ENCODE measurements at places on chromosomes 3 and 15.

DNA sequence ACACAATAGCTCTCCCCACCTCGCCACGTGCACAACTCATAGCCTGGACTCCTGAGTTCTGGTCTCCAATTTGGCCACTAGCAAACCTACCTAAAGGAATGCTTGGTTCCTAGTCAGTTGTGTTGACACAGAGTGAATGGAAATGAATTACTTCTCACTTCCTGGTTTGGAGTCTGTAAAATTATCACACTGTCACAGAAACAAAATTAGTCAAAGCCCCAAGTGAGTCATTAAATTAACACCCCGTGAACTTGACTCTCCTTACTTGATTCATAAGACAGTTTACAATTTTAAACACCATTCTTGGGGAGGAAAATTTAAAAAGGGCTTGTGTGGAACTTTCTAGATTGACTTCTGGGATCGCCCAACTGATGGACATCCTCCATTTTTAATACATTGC, 276.2 kb upstream of the CTNNB1 start:
- DNase-seq: no peak

DNA sequence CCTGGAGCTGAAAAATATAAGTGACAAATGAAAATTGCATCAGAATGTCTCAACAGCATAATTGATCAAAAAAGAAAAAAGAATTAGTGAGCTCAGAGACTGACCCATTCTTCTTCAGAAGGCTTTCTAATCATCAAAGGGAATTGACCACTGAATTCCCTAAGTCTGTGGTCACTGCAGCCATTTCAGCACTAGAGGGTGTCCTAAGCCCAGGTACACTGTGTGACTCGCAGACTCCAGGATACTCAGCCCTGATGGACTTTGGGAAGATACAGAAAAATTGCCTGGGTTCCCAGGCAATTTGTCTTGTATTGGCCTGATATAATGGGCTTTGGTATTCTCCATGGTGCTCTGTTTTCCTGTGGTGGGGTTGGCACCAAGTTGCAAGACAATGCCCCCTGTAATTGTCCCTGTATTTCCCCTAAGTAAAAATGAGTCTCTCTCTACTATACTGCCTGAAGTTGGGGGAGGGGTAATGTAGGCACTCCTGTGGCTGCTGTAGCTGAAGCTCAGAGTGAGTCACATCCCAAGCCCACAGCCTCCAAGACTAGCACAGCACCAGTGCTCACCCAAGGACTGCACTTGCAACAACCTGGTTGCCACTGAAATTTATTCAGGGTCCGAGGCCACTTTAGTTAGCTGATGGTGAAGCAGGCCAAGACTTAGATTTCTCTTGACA, 256.0 kb upstream of the STAC start:
- DNase-seq: no peak

DNA sequence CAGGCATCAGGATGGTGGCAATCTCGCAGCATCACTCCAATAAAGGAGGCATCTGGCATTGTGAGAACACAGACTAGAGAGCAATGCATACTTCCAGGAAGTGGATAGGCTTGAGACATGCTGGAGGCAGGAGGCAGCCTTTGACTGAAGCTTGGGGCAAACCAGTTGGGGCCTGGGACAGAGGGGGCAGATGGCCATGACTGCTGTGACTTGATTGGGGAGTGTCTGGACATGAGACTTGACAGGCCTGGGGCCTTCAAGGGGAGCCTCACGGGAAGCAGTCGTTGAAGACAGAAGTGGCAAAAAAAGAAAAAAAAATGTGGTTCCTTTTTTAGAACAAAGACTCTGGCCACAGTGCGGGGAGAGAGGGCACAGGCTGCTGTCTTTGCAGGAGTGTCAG, 44.7 kb upstream of the CHRNA7 start:
- no peak for DNase-seq

- DNase-seq: no peak
Observed at GRCh38 chr3:66431494-66431893, 69.3 kb downstream of the LRIG1 start.

- no peak for DNase-seq
Observed at GRCh38 chr15:63449731-63450130, 54.7 kb upstream of the USP3 start.

DNA sequence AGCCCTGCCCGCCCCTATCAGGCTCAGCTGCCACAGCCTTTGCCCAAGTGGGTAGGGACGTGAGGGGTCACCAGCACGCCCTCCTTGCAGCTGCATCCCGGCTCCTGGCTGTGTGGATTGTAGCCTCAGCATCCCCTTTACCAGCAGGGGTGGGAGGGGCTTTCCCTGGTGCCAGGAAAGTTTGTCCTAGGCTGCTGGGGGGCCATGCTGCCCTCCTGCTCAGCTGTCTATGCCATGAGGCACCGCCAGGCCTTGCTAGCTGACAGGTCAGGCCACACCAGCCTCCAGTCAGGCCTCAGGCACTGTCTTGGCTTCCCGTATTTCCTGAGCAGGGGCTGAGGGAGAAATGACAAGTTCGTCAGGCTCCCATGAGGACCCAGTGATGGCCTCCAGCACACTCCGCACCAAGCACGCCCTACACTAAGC, 32.3 kb downstream of the TKT start:
- DNase-seq: no peak

GRCh38 chr15:52236013-52236412, 44.8 kb upstream of the GNB5 start:
- no peak for DNase-seq

DNA sequence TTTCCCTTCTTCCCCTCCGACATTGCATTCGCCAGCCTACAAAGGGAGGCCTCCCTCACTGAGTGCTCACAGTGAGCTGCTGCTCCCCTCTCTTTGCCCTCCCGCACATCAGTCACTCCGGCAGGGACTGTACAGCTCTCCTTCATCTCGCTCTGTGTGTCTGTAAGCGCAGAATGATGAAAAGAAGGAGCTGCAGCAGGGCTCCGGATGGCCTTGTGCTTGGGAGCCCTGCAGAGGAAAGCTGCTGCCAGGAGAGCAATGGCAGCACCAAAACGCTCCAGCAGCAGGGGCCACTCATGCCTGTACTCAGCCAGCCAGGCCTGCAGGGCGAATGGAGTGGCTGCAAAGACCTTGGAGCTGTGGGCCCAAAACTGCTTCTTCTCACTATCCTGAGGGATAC, 107.0 kb upstream of the NSMCE3 start:
- DNase-seq: no peak

GRCh38 chr3:190345027-190345821, 23.0 kb upstream of the CLDN1 start:
- no peak for DNase-seq

DNA sequence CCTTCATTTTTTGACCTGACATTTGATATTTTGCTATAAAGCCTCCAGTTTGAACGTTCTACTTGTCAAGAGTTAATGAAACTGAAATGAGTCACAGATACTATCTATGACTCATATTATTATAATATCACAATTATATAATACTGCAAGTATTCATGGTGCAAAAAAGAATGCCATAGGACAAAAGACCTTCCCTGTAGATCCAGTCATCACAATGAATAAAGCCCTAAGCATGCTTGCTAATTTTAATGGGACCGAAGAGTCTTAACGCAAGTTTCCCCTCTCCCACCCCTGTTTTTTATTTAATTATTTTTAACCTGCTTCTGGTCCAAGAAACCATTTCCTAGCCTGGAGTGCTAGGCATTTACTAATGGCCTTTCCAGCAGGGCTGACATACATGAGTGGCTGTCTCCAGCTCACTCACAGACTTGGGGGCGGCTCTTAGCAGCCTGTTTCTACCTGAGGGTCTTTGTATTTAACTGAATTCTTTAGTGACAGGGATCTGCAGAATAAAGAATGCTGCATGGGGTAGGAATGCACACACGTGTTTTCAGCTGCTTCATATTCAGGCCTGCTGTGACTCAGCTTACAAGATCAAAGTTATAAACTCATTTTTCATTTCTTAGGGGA, 61.2 kb downstream of the THBS1 start:
- DNase-seq: no peak

- DNase-seq: no peak
Observed at GRCh38 chr3:153252963-153253362, 90.9 kb downstream of the RAP2B start.

DNA sequence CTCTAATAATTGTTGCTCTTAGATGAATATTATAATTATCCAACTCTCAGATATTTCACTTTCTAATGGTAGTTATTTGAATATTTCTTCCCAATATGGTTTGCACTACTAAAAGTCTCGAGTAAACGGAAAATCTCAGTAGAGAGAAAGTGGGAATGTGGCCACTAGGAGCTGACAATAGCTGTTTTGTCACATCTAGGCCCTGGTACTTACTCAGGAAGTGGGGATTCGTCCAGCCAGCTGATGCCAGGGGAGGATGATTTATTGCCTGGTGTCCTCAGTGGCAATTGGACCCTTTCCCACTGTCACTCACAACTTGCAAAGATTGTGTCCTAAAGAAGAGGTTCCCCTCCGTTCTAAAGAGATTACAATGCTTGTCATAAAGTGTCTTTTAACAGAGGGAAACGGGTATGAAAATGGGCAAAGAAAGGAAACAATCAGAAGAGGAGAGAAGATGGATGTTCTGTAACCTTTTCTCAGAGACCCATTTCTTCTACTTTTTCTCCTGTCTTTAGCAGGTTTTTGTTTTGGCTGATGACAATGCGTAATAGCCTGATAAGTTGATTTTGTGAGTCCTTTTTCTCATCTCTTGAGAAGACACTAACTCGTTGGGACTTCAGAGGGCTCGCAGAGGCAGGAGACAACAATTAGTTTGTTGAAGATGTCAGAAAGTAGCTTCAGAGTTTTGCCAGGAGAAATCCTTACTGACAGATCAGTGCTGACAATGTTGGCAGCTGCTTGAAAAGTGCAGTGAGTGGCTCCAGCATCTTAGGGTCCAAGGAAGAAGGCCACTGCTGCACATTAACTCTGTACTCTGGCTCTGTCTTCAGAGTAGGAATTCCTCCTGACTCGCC, 320.6 kb downstream of the MECOM start:
- no peak for DNase-seq

- no peak for DNase-seq
Observed at GRCh38 chr3:49500732-49501609, 30.9 kb downstream of the DAG1 start.

- DNase-seq: no peak
Observed at GRCh38 chr15:94203306-94203705, 28.1 kb upstream of the MCTP2 start.

DNA sequence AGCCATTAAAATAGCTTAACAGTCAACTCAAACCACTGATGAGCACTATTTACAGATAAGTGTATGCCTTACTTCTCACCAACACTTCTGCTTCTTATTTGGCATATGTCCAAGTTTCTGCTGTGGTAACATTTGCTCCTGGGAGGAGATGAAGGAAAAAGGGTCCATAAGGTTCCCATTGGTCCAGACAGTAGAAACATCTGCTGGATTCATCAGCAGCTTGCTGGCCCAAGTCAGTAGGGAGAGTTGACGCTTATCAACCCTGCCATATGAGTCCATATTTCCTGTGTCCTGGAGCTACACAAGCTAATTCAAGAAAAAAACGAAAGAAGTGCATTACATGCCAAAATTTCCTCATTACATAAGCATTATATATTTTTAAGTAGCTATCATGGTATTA, 824.5 kb downstream of the CADM2 start:
- DNase-seq: no peak

GRCh38 chr15:38555686-38556334, 8.8 kb downstream of the RASGRP1 start:
- no peak for DNase-seq

DNA sequence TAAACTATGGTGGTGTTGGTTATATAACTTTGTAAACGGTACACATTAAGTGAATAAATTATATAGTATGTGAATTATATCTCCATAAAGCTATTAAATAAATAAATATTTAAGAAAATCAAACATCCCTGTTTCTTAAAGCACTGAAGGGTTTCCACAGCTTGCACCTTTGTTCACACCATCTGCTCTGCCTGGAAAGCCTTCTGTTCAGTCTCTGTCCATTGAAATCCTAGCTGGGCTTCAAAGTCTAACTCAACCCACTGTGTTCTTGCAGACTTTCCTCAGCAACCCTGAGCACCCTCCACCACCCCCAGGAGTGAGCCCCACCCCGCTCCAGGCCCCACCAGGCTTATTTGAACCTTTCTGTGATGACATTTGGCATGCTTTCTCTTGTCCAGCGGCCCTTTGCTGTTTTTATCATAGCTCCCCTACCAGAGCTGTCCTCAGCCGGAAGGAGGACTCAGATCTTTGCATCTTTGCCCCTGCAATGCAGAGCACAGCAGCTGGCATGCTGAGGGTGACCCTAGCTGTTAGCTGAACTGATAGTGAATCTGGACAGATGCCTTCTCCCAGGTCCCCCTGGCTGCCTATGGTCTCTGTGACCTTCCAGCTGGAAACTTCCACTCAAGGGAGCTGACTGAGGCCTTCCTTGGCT, 105.2 kb downstream of the DAPK2 start:
- DNase-seq: no peak

DNA sequence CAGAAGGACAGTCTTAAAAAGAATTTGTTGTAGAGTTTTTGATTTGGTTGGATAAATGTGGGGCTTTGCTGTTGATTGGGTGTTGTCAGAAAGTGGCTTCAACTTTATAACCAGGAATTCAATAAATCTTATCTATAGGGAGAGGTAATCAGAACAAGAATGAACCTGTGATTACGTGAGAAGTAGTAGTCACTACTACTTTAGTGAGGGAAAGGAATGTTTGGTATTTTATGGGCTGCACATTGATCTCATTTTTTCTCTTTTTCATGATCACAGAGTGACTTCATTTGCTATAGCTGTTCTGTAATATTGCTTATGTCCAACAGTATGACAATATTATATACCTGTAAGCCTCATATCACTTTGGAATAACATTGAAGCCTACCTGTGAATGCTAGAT, 485.2 kb upstream of the BCHE start:
- DNase-seq: no peak

- no peak for DNase-seq
Observed at GRCh38 chr15:37586976-37587375, 347.5 kb upstream of the TMCO5A start.

DNA sequence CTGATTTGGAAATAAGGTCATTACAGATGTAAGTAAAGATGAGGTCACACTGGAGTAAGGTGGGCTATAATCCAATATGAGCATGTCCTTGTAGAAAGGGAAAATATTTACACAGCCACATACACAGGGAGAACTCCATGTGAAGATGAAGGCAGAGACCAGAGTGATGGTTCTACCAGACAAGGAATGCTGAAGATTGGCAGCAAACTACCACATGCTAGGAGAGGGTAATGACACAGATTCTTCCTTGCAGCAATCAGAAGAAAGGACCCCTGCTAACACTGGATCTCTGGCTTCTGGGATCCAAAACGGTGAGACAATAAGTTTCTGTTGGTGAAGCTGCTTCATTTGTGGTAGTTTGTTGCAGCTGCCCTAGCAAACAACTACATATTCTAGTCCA, 56.0 kb upstream of the SPTSSB start:
- DNase-seq: no peak

DNA sequence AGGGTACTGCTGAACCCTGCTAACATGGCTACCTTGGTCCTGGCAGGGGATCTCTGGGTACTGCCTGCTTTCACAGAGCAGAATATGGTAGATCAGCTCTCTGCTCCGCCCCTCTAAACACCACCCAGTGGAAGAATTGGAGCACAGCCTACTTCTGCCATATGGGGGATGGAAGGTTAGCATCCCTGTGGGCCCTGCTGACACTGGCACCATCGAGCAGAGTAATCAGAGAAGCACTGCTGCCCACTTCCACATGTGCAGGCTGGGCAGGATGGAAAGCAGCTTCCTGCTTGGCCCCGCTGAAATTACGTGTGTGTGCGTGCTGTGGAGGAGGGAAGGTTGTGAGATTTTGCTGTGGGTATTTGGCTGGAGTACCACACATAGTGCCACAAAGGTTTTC, 24.8 kb downstream of the CCR1 start:
- DNase-seq: no peak

- no peak for DNase-seq
Observed at GRCh38 chr3:13005301-13005700, 67.9 kb downstream of the IQSEC1 start.

- DNase-seq: no peak
Observed at GRCh38 chr3:123096126-123096525, 29.3 kb downstream of the PDIA5 start.
